ENCODE measurements at places on chromosomes 16 and 17.

DNA sequence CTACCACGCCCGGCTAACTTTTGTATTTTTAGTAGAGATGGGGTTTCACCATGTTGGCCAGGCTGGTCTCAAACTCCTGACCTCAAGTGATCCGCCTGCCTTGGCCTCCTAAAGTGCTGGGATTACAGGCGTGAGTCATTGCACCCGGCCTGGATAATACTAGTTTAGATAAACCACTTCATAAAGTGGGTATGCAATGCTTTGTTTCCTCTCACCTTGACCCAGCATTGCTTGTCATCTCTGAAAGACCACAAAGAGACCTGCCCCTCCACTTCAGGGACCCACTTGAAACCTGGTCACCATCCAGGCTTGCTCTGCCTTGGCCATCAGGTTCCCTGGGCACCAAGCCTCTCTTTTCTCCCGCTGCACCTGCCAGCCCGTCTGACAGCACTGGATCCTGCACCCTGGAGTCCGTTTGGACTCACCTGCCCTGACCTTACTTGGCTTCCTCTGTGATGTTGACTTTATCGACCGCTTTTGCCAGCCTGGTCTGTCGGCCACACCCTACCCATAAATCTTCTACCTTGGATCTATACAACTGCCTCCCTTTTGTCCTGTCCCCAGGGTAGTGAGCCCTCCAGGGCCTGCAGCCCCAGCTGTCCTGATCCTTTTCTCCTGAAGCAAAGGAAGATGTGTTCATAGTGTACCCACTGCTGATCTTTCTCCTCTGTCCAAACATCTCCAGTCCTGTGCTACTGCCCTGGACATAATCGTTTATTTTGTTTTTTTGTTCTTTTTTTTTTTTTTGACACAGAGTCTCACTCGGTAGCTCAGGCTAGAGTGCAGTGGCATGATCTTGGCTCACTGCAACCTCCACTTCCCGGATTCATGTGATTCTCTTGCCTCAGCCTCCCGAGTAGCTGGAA is 12.7 kb upstream of the ZG16 start:
- DNase-seq: no peak

GRCh38 chr16:47386201-47386718 is 74.6 kb downstream of the ITFG1 start:
- no peak for DNase-seq

GRCh38 chr16:84398701-84399100 is 30.4 kb downstream of the ATP2C2 start:
- DNase-seq: no peak

GRCh38 chr16:29736764-29737163 is 9.0 kb downstream of the C16orf54 start:
- DNase-seq: no peak

DNA sequence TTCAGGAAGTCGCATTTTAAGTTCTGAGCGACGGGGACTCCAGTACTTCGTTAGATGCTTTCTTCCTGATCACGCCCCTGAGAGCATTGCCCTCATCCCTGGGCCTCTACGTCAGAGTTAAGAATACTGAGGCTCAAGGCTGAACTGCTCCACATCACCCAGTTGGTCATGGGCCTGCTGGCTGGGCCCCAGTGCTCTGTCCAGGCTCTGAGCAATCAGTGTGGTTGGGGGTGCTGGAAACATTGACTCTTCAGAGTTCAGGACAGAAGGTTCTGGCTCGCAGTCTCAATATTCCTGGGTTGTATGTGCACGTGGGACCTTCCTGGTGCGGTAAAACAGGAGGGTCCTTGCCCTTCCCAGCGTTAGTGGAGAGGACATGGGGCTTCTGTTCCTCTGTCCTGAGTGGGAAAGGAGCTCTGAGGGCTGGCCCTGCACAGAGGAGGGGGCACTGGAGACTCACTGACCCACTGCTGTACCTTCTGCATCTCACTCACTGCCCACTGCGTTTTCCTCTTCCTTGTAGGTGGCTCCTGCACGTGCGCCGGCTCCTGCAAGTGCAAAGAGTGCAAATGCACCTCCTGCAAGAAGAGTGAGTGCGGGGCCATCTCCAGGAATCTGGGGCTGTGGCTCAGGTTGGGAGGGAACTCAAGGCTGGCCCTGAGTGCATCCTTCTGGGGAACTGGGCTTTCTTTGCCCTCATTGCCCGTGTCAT is 518 bp downstream of the MT1E start:
- DNase-seq: no peak

DNA sequence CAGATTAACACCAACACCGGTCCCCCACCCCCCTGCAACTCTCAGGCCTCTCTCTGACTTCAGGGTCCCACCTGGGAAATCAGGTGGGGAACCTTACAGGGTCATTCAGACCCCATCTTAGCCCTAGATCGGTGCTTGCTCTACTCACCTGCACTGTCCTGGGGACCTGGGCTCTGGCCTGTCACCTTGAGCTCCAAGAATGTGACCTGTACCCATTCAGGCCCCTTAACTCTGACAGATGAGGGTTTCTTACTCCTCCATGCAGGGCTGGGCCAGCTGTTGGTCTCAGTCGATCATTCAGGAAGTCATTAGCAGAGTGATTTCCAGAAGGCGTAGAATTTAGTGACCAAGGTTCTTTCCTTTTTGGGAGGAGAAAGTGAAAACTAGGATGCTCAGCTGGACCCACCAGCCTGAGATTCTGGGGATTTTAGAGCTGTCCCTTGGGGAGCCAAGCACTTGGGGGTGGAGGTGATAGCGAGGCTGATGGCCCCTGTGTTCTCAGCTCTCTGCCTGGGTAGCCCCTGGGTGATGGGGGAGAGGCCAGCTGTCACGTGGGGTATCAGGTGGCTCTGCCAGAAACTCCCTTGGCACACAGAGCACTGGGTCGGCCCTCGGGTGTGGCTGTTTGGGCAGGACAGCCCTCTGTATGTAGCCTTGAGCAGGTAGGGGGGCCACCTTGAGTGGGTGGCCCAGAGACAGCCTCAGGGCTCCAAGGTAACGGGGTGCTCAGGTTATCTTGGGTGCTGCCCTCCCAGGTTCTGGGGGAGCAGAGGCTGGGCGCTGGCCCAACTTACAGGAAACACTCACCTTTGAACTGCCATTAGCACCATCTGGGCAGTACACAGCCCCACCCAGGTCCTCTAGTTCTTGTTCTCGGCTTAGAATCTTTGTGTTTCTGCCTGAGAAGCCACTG is 724 bp downstream of the MVP start:
- no peak for DNase-seq

GRCh38 chr17:38703742-38704605 is 1.1 kb upstream of the MLLT6 start:
- peak; percentile 82 for DNase-seq

- no peak for DNase-seq
Observed at GRCh38 chr16:49592546-49593423, 219.2 kb downstream of the C16orf78 start.
